ENCODE measurements at places on chromosomes 1 and 21.

GRCh38 chr1:247535402-247535801 lies 838 bp downstream of the OR2C3 start:
- no peaks in the 10 kb centered on the region for H3K4me1 ChIP-seq
- H3K27ac ChIP-seq = no peak overlapping the region
- H3K36me3 ChIP-seq = no peaks in the 10 kb centered on the region
- no peaks in the 10 kb centered on the region for H3K27me3 ChIP-seq
- no peak overlapping the region for H3K4me3 ChIP-seq
- DNase-seq = no peak

GRCh38 chr21:41705546-41706262 lies 61.1 kb downstream of the RIPK4 start:
- H3K27ac ChIP-seq = no peak overlapping the region
- H3K4me1 ChIP-seq = no peaks in the 10 kb centered on the region
- DNase-seq = no peak

DNA sequence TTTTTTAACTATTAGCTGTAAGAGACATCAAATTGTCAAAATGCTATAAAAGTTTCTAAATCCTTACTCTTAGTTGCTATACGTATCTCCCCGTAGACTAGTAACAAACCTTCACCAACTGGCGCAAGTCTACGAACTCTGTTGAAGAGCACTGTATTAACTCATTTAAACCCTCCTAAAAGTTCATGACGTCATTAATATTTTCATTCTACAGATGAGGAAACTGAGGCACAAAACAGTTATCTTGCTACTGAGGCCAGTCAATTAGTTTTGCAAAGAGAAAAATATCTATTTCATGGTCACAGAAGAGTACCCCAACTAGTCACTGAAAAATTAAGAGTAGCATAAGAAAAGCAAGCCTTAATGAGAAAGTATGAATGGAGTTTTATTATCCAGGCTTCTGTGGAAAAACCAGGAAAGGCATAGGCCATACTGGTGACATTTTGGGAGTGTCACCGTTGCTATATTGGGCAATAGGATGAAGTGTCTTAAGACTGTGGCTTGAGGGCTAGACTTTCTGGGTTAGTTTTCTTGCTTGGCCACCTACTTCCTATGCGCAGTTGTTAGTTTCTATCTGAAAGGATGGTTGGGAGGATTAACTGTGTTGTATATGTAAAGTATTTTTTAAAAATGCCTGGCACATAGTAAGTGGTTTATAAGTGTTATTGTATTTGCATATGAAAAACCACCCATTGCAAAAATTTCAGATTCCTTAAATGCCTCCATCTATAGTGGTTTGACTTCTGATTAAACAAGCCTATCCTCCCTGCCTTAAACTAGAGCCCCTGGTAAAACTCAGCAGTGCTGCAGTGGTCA lies 52.4 kb upstream of the SYT14 start:
- no peak overlapping the region for H3K27ac ChIP-seq
- no peaks in the 10 kb centered on the region for H3K27me3 ChIP-seq
- H3K36me3 ChIP-seq = no peaks in the 10 kb centered on the region
- H3K4me3 ChIP-seq = no peak overlapping the region
- H3K4me1 ChIP-seq = peaks cover 8% of the 10 kb centered on the region

- H3K4me3 ChIP-seq = no peak overlapping the region
- no peaks in the 10 kb centered on the region for H3K36me3 ChIP-seq
- no peaks in the 10 kb centered on the region for H3K27me3 ChIP-seq
Measured at GRCh38 chr1:221865808-221866207, 123.9 kb upstream of the DUSP10 start.

GRCh38 chr1:6123083-6123482 lies 57.0 kb downstream of the CHD5 start:
- DNase-seq = no peak
- no peaks in the 10 kb centered on the region for H3K4me1 ChIP-seq
- no peak overlapping the region for H3K27ac ChIP-seq
- no peak overlapping the region for H3K4me3 ChIP-seq
- H3K36me3 ChIP-seq = no peaks in the 10 kb centered on the region

DNA sequence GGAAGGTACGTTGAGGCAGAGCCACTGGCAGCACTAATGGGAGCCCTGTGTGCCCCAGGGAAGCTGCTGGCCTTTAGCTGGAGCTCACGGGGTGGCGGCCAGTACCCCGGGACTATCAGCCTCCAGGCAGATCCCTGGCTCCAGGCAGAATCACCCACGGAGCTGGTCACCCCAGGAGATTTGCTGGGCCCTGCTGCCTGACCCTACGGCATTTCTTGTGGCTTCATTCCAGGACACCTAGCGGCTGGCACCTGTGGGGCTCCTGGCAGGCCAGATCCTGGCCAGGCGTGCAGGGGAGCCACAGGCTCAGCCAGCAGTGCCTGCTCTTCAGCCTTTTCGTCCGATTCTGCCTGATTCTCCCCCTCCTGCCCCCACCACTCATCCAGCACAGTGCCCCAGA lies 7.1 kb downstream of the PADI1 start:
- DNase-seq = no peak
- peaks cover 12% of the 10 kb centered on the region for H3K4me1 ChIP-seq
- peaks cover 6% of the 10 kb centered on the region for H3K27me3 ChIP-seq
- no peak overlapping the region for H3K27ac ChIP-seq

DNA sequence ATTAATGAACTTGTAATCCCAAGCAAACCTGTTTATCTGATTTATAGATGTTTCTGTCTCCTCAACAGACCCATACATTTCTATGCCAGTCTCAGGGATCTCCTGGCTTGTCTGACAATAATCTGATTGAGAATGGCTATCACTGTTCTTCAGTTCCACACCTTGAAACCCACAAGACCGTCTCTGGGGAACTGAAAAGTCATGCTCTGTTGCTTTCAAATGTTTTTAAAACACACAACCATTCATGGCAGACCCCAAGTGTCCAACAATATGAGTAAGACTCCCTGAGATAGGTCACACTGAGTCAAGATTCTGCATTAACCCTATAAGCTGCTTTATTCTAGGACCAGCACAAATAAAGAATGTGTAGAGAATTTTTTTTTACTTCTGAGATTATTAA lies 611.2 kb upstream of the PLXNA2 start:
- no peak overlapping the region for H3K4me3 ChIP-seq
- no peaks in the 10 kb centered on the region for H3K27me3 ChIP-seq
- DNase-seq = no peak
- H3K36me3 ChIP-seq = no peaks in the 10 kb centered on the region
- no peak overlapping the region for H3K27ac ChIP-seq

DNA sequence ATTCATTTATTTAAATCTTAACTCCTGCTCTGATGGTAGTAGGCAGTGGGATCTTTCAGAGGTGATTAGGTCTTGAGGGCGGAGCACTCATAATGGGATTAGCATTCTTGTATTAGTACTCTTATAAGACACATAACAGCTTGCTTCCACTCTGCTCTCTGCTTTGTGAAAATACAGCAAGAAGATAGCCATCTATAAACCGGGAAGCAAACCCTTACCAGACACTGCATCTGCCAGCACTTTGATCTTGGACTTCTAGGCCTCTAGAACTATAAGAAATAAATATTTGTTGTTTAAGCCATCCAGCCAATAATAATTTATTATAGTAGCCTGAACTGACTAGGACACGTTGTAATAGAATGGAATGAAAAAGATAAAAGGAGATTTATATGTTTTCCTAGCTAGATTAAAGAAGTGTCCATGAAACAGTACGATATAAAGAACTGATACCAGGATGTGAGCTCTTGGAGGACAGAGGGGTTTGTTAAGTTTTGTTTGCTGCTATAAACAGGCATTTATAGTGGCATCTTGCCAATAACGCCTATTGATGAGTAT lies 869.9 kb downstream of the MRPL39 start:
- H3K4me3 ChIP-seq = no peak overlapping the region
- no peaks in the 10 kb centered on the region for H3K27me3 ChIP-seq
- no peak overlapping the region for H3K27ac ChIP-seq
- H3K36me3 ChIP-seq = no peaks in the 10 kb centered on the region
- DNase-seq = no peak
- no peaks in the 10 kb centered on the region for H3K4me1 ChIP-seq

All from IMR-90 (cell line).